ENCODE measurements at places on chromosomes 13 and 19. TPM values are rescaled to one million over a fixed set of nuclear protein-coding genes. Genes with fewer than 3 reads are reported as not detected.

GRCh38 chr19:16148443-16149229 lies 5.2 kb downstream of the HSH2D start:
- DNase-seq: no peak

GRCh38 chr19:32674153-32674930 lies 638 bp downstream of the ANKRD27 start:
- DNase-seq: no peak

DNA sequence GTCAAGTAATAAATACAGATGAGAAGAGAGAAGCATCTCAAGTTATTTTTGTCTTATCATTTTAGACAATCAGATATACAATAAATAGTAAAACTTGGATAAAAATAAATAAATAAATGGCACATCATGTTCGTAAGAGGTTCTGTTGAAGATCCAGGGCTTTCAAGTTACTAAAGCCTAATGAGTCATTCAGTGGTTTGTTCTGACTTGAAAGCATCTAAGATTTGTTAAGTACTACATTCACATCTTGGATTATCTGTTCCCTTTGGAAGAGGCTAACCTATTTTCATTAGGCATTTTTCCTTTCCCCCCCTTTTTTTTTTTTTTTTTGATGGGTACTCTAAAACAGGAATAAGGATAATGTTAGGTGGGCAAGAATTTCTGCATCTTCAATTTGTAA lies 429.3 kb downstream of the PCDH20 start:
- DNase-seq: no peak

DNA sequence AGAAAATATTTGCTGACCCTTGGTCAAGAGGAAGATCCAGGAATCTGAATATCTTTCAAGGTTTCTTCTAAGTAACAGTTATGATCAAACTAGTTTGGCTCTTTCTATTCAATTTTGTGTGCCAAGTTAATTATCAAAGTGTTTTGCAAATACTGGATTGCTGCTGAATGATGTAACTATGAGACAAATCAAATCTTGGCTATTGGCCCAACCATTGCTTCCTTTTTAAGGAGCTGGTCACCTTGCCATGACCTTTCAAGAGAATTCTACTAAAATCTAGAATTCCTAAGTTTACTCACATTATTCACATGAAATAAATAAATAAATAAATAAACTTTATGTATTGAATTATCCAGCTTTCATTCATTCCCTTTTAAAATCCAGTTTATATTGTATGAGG lies 371.8 kb downstream of the SLITRK6 start:
- DNase-seq: no peak

GRCh38 chr13:54627646-54628372 lies 1599.2 kb downstream of the OLFM4 start:
- no peak for DNase-seq

GRCh38 chr13:111854403-111854802 lies 212.5 kb upstream of the SOX1 start:
- DNase-seq: no peak

DNA sequence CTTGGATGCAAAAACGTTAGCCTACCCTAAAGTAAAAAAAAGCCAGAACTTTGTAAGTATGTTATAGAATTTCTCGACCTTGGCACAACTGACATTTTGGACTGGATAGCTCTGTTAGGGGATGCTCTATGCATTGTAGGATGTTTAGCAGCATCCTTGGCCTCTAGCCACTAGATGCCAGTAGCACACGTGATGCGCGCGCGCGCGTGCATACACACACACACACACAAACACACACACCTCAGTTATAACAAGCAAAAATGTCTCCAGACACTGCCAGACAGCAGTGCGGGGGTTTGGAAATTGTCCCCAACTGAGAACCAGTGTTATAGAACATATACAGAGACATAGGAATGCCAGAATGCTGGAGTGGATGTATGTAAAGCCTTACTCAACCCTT lies 17.2 kb downstream of the ZNF226 start:
- DNase-seq: no peak

DNA sequence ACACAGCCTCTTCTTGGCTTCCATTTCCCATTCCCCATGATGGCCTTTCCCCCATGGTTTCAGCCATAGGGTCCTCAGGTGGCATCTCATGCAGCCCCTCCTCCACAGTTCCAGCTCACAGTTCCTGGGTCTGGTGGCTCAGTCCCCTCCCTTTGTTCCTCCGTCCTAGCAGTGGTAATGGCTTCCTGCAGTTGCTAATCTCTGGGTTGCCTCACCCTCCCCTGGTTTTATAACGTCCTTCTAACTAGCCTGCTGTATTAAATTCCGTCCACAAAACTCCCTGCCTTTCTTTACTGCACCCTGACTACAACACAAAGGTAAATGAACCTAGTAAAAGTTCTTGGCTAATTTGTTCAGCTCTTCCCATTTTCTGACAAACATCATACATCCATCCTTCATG lies 30.9 kb downstream of the CCDC70 start:
- DNase-seq: no peak

DNA sequence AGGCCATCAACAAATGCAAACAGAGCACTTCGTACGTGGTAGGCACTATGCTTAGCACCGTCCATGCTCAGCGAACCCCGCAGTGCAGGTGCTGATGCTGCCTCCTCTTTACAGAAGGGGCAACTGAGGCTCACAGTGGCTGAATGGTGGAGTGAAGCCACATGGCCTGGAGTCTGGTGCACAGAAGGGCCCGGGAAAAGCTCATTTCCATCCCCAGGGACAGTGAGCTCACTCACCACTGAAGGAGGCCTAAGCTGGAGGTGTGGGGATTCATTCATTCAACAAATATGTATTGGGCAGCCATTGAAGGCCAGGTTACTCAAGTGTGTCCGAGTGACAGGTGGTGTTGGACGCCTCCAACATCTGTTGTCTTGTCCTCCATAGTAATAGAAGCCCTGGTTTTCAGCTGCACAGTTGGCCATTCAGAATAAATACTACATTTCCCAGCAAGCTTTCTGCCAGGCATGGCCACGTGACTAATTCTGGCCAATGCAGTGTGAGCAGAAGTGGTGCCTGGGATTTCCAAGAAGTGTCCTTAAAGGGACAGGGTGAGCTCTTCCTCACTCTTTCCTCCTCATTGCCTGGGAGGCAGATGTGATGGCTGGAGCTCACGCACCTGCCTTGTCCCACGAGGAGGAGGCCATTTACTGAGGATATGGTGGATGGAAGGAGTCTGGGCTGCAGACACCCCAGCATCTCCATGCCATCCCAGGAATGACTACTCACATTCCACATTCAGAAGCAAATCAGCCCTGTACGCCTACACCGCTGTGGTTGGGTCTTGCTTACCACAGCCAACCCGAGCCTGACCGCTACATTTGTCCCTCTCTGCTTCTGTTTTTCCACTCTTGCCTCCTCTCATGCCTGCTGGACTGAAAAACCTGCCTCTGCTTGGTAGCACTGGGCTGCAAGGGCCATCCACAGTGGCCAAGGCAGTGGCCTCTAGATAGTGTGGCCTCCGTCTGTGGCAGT lies 2.3 kb upstream of the ZNRF4 start:
- DNase-seq: no peak

DNA sequence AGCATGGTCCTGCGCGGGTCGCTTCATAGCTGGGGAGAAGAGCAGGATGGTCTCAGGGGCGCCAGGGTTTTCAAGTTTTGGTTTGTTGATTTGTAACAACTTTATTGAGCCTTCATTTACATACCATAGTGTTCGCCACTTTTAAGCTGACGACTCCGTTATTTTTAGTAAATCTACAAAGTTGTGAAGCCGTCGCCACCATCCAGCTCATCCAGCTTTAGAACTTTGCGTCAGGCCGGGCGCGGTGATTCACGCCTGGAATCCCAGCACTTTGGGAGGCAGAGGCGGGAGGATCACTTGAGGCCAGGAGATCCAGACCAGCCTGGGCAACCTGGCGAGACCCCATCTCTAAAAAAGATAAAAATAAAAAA lies 404 bp downstream of the C19orf44 start:
- peak; percentile 50 for DNase-seq

DNA sequence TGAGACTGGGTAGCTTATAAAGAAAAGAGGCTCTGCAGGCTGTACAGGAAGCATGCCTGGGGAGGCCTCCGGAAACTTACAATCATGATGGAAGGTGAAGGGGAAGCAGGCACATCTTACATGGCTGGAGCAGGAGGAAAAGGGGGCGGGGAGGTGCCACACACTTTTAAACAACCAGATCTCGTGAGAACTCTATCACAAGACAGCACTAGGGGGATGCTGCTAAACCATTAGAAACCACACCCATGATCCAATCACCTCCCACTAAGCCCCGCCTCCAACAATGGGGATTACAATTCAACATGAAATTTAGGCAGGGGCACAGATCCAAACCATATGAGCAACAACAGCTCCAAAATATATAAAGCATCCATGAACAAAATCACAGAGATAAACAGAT lies 46.5 kb upstream of the GTF2F2 start:
- DNase-seq: no peak

DNA sequence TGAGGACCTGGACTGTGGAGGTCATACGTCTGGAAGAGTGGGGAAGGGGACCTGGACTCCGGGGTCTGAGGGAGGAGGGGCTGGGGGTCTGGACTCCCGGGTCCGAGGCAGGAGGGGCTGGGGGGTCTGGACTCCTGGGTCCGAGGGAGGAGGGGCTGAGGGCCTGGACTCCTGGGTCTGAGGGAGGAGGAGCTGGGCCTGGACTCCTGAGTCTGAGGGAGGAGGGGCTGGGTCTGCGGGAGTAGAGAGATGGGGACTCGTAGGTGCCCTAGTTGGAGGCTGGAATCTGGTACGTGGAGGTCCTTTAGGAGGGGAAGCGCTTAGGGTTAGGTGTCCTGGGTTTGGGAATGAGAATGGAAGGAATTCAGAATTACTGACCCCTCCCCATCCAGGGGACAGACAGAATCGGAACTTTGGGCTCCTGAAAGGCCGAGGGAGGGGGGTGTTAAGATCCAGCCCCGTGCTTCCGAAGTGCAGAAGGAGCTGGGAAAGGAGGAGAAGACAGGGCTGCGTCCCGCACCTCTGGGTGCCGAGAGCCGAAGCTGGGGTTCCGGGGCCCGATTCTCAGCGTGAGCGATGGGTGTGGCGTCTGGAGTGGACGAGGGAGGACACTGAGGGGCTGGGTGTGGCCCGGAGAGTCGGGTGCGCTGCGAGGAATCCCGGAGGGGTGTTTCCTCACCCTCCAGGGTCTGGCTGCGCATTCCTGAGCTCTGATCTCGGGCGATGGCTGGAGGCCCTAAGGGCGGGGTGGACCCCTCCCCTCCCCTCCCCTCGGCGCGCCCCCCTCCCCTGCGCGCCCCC lies 608 bp downstream of the MYADM start:
- peak; percentile 37 for DNase-seq

DNA sequence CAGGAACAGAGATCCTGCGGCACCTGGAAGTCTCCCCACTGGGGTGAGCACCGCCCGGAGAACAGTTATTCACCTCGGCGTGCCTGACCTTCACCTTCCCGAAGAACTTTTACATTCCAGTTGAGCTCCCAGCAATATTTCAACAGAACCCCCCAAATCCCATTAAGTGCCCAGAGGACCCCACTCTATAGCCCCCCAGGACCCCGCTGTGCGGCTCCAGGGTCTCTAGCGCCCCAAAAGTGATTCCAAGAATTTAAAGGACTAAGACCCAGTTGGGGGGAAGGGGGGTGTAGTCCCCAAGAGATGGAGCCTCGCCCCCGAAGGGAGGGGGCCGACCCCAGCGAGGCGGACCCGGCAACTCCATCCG lies 480 bp downstream of the GPR108 start:
- DNase-seq: no peak

GRCh38 chr19:29675650-29676186 lies 10.5 kb downstream of the PLEKHF1 start:
- no peak for DNase-seq

- no peak for DNase-seq
These were observed 66.0 kb downstream of the ABCC4 start for GRCh38 chr13:95235199-95235756.

Gene ATP4A
- not detected for total RNA-seq

Gene GPR4
- not detected for total RNA-seq

Gene ARHGAP33
- 1.6 TPM for total RNA-seq

Gene ZIC2
- total RNA-seq: 3.0 TPM
